ENCODE measurements at places on chromosomes 3 and 15.
A peak's percentile ranks its signal among the peaks of the same experiment; 100 is the strongest.

- no peak overlapping the region for H3K27ac ChIP-seq
- no peaks in the 10 kb centered on the region for H3K27me3 ChIP-seq
- no peaks in the 10 kb centered on the region for H3K4me1 ChIP-seq
- no peak for DNase-seq
- no peaks in the 10 kb centered on the region for H3K36me3 ChIP-seq
- H3K4me3 ChIP-seq: no peak overlapping the region
Measured at GRCh38 chr3:158369279-158369678, 201.7 kb upstream of the MLF1 start.

- no peak overlapping the region for H3K27ac ChIP-seq
- DNase-seq: no peak
- no peaks in the 10 kb centered on the region for H3K4me1 ChIP-seq
- H3K4me3 ChIP-seq: no peak overlapping the region
- peaks cover 6% of the 10 kb centered on the region for H3K27me3 ChIP-seq
Measured at GRCh38 chr15:70111203-70112073, 13.7 kb upstream of the TLE3 start.

- no peaks in the 10 kb centered on the region for H3K27me3 ChIP-seq
- no peak overlapping the region for H3K4me3 ChIP-seq
- no peaks in the 10 kb centered on the region for H3K36me3 ChIP-seq
- H3K4me1 ChIP-seq: no peaks in the 10 kb centered on the region
- no peak overlapping the region for H3K27ac ChIP-seq
Measured at GRCh38 chr3:53665608-53666425, 171.4 kb downstream of the CACNA1D start.

GRCh38 chr3:104520228-104520655 lies 846.5 kb upstream of the ALCAM start:
- no peak overlapping the region for H3K4me3 ChIP-seq
- H3K27ac ChIP-seq: no peak overlapping the region
- H3K4me1 ChIP-seq: no peaks in the 10 kb centered on the region
- H3K36me3 ChIP-seq: no peaks in the 10 kb centered on the region

GRCh38 chr3:56915966-56916586 lies 114.3 kb upstream of the ARHGEF3 start:
- H3K4me3 ChIP-seq: no peak overlapping the region
- no peaks in the 10 kb centered on the region for H3K27me3 ChIP-seq
- no peak for DNase-seq
- no peaks in the 10 kb centered on the region for H3K4me1 ChIP-seq

DNA sequence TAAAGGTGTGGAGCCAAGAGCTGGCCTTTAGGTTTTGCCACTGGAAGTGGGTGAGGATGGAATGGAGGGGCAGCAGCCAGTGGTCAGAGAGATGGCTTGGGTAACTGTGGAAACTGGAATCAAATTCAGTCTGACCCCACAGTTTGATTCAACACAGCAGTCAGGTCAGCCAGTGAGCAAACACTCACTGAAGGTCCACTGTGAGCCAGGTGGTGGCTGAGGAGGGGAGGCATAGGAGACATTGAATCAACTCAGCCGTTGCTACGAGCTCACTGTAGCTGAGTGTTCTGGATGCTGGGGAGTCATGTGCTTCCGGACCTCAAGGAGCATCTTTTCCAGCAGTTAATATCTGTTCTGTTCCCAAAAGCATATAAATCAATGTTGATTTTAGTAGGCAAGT lies 37.5 kb downstream of the LPP start:
- no peak for DNase-seq
- no peak overlapping the region for H3K4me3 ChIP-seq
- no peak overlapping the region for H3K27ac ChIP-seq
- H3K27me3 ChIP-seq: no peaks in the 10 kb centered on the region
- peaks cover 21% of the 10 kb centered on the region for H3K4me1 ChIP-seq

GRCh38 chr3:123021996-123022510 lies 5.5 kb downstream of the SEMA5B start:
- H3K36me3 ChIP-seq: no peaks in the 10 kb centered on the region
- peaks cover 22% of the 10 kb centered on the region for H3K27me3 ChIP-seq
- H3K4me3 ChIP-seq: no peak overlapping the region
- no peaks in the 10 kb centered on the region for H3K4me1 ChIP-seq
- no peak overlapping the region for H3K27ac ChIP-seq
- DNase-seq: no peak

- H3K4me3 ChIP-seq: no peak overlapping the region
- no peak overlapping the region for H3K27ac ChIP-seq
- no peaks in the 10 kb centered on the region for H3K36me3 ChIP-seq
Measured at GRCh38 chr3:100545371-100545770, 53.0 kb downstream of the TMEM45A start.

- DNase-seq: no peak
- H3K36me3 ChIP-seq: peaks cover 39% of the 10 kb centered on the region
- peaks cover 22% of the 10 kb centered on the region for H3K4me1 ChIP-seq
- no peaks in the 10 kb centered on the region for H3K27me3 ChIP-seq
- H3K4me3 ChIP-seq: peak overlapping the region; percentile 17
Measured at GRCh38 chr15:64443747-64444621, 16.4 kb upstream of the ZNF609 start.

DNA sequence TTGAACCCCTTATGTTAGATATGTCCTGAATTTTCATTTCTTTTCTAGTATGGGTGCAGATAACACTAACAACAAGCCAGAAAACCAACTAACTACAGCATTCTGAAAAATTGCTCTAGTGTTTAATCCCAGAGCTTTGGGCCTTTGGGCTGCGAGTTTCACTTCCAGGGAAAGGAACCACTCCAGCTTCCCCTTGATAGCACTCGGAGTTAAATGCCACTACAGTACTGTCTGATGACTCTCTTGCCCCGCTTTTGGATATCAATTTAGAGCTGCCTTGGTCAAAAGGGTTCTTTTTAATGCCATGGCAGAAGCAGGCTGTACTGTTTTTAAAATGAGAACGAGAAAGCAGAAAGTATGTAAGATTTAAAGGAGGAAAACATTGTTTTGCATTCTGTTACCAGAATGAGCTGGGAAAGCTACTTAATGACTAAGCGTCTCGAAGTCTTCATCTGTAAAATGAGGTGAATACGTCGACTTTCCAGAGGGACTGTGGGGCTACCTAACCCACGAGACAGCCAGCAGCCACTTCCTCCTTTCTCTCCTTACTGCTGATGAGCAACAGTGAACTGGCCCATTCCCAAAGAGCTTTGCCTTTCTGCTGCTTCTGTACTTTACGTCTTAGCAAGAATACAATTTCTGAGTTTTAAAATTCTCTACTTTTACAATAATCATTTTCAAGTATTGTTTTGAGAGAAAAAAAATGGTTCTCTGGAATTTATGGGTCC lies 299.3 kb upstream of the LYSMD4 start:
- DNase-seq: no peak
- no peaks in the 10 kb centered on the region for H3K36me3 ChIP-seq
- no peak overlapping the region for H3K27ac ChIP-seq
- H3K27me3 ChIP-seq: no peaks in the 10 kb centered on the region
- H3K4me3 ChIP-seq: no peak overlapping the region

DNA sequence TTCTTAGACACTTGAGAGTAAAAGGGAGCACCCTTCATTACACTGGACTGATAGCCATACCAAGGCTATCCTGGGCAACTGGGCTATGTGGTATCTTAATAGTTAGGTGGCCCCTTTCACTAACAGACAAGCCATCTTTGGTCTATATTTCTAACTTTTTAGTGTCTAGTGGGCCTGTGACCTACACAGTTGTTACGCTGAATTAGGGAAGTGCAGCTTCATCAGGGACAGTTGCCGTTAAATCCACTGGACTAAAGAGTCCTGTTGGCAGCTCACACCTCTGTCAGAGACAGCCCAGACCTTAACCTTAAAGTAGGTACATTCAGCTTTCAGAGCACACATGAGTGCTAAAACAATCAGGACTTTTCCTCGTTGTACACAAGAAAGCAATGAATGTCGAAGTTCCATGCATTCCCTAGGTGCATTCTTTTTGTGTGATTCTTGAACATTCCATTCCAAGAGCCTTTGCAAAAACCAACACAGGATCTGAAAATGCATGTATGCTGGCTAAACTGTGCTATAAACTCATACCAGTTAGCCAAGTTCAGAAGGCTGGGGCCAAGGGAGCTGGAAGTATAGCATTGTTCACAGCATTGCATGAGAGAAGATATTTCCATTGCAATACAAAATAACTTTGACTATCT lies 230.2 kb upstream of the EIF1B start:
- no peak for DNase-seq
- peaks cover 14% of the 10 kb centered on the region for H3K4me1 ChIP-seq
- no peak overlapping the region for H3K4me3 ChIP-seq
- no peaks in the 10 kb centered on the region for H3K27me3 ChIP-seq
- peak overlapping the region; percentile 44 for H3K27ac ChIP-seq
- H3K36me3 ChIP-seq: no peaks in the 10 kb centered on the region

DNA sequence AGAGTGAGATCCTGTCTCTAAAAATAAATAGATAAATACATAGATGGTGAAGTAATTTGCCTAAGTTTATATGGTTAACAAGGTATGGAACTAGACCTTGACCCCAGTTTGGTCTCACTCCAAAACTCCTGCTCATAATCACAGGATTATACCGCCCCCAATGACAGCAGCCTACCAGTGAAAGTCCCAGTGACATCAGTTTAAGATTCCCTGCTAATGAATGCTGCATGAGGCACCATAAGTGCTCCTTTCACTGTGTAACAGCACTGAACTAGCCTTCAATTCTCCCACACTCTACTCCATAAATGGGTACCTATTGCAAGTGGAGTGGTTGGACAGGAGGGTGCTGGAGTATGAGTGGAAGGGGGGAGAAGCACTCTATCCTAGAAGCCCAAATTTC lies 23.7 kb upstream of the THSD4 start:
- no peak overlapping the region for H3K4me3 ChIP-seq
- H3K36me3 ChIP-seq: no peaks in the 10 kb centered on the region
- H3K27ac ChIP-seq: peak overlapping the region; percentile 92
- no peaks in the 10 kb centered on the region for H3K27me3 ChIP-seq
- no peak for DNase-seq

DNA sequence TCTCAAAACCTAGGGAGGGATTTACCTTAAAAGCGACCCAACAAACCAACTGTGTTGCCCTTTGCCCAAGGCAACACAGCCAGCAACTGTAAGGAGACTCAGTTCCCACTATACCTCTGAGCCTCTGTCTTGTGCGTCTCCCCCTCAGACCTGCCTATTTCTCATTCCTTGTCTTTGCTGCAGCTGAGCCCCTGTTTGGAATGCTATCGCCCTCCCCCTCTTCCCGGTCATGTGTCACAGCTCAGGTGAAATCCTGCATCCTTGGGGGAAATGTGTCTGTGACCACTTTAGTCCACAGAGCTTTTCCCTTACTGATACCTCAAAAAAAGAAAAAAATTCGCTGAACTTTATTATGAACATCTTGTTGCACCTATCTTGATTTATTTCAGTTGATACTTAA lies 52.0 kb upstream of the LRIG1 start:
- H3K27ac ChIP-seq: no peak overlapping the region
- no peak for DNase-seq
- no peaks in the 10 kb centered on the region for H3K36me3 ChIP-seq

GRCh38 chr3:182973047-182973446 lies 7.3 kb downstream of the DCUN1D1 start:
- no peak overlapping the region for H3K27ac ChIP-seq
- no peak for DNase-seq
- no peaks in the 10 kb centered on the region for H3K27me3 ChIP-seq
- no peak overlapping the region for H3K4me3 ChIP-seq
- H3K36me3 ChIP-seq: no peaks in the 10 kb centered on the region
- peaks cover 14% of the 10 kb centered on the region for H3K4me1 ChIP-seq

- no peaks in the 10 kb centered on the region for H3K36me3 ChIP-seq
- peaks cover 6% of the 10 kb centered on the region for H3K4me1 ChIP-seq
- DNase-seq: no peak
- H3K27ac ChIP-seq: no peak overlapping the region
- H3K27me3 ChIP-seq: no peaks in the 10 kb centered on the region
- H3K4me3 ChIP-seq: no peak overlapping the region
Measured at GRCh38 chr15:48717458-48717857, 71.9 kb upstream of the FBN1 start.

- peaks cover 10% of the 10 kb centered on the region for H3K36me3 ChIP-seq
- no peaks in the 10 kb centered on the region for H3K4me1 ChIP-seq
- H3K4me3 ChIP-seq: no peak overlapping the region
- DNase-seq: no peak
- no peak overlapping the region for H3K27ac ChIP-seq
Measured at GRCh38 chr3:25648925-25649830, 15.5 kb downstream of the TOP2B start.

DNA sequence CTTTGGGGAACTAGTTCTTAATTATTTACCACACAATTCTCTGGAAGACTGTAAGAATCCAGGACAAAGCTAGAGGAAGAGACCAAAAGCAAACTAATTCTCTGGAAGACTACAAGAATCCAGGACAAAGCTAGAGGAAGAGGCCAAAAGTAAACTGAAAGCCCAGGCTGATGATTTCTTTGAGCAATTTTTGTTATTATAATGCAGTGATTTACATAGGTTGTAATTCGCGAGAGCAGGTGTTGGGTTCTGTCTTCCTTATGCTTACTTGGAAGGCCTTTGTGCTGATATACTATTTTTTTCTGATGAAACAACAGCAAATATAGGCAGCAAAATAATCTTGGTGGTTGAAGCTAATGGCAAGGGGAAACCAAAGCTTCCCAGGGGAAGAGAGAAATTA lies 5.2 kb downstream of the SPTSSB start:
- no peak for DNase-seq
- H3K27ac ChIP-seq: no peak overlapping the region
- no peak overlapping the region for H3K4me3 ChIP-seq
- no peaks in the 10 kb centered on the region for H3K27me3 ChIP-seq
- no peaks in the 10 kb centered on the region for H3K36me3 ChIP-seq

DNA sequence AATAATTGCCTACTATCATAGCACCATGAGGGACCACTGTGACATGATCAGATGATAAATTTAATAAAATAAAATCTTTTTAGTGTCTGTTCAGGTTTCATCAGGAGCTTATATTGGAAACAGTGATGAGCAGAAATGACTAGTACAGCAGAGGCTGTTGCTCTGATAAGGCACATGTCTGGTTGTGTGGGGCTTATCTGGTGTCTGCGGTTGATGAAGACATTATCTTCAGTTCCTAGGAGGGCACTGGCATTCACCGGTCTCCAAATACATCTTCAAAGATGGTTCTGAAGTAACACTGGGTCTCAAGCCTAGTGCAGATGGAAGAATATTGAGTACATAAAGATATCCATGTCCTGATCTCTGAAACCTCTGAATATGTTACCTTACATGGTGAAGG lies 125.3 kb downstream of the SUCNR1 start:
- H3K27ac ChIP-seq: no peak overlapping the region
- no peak overlapping the region for H3K4me3 ChIP-seq
- no peaks in the 10 kb centered on the region for H3K27me3 ChIP-seq
- no peaks in the 10 kb centered on the region for H3K36me3 ChIP-seq
- no peak for DNase-seq

GRCh38 chr3:154112146-154112852 lies 8.9 kb upstream of the ARHGEF26 start:
- H3K4me1 ChIP-seq: no peaks in the 10 kb centered on the region
- no peaks in the 10 kb centered on the region for H3K27me3 ChIP-seq
- DNase-seq: no peak
- no peak overlapping the region for H3K27ac ChIP-seq
- no peaks in the 10 kb centered on the region for H3K36me3 ChIP-seq

GRCh38 chr15:62118520-62119226 lies 46.4 kb downstream of the C2CD4B start:
- no peak overlapping the region for H3K4me3 ChIP-seq
- DNase-seq: no peak
- H3K4me1 ChIP-seq: peaks cover 18% of the 10 kb centered on the region
- H3K36me3 ChIP-seq: no peaks in the 10 kb centered on the region
- no peaks in the 10 kb centered on the region for H3K27me3 ChIP-seq
